Stimulated activated CD4-positive, alpha-beta T cell treated with anti-CD3 and anti-CD28 coated beads, TNF-alpha, amount 100 ng/mL, for 4 hours (primary cell): ENCODE measurements at places on chromosomes 3 and 15.

GRCh38 chr3:135927155-135927554 lies 38.4 kb upstream of the PPP2R3A start:
- no peak for DNase-seq

- no peak for DNase-seq
Observed at GRCh38 chr3:10977892-10978510, 14.5 kb upstream of the SLC6A1 start.

- DNase-seq = no peak
Observed at GRCh38 chr3:111498022-111498421, 44.0 kb upstream of the CD96 start.

DNA sequence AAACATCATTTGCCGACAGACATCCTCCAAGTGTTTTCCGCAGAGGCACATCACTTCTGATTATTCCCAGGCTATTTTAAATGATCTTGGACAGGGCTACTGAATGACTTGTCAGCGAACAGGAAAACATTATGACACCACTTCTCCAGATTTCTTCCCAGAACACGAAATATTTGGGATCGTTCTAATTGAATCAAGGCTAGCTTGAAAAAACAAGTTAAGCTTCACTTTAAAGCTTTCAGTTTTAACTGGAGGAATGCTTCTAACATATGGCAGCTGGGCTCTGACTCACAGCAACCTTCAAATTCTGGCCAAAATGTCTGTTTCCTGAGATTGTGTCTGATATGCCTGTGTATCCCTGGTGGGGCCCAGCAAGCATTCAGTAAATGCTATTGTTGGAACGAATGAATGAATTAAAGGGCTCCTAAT lies 127.0 kb upstream of the ICE2 start:
- DNase-seq = no peak

GRCh38 chr15:78345396-78346125 lies 5.4 kb downstream of the CRABP1 start:
- DNase-seq = no peak

DNA sequence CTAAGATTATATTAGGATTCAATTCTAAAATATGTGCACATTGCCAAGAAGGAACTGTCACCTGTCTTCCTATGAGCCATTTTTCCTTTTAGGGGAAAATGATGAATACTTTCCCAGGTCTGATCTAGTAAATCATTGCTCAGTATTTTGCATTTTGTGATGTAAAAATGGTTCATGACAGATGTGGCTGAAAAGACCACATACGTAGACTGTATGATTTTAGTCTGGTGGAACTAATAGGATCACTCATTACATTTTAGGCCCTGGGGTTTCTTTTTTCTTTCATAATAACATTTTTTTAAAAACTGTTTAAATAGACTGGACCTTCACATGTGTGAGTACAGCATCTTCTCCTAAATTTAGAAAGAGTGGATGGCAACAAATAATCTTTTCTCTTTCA lies 201.7 kb upstream of the MLF1 start:
- DNase-seq = no peak

DNA sequence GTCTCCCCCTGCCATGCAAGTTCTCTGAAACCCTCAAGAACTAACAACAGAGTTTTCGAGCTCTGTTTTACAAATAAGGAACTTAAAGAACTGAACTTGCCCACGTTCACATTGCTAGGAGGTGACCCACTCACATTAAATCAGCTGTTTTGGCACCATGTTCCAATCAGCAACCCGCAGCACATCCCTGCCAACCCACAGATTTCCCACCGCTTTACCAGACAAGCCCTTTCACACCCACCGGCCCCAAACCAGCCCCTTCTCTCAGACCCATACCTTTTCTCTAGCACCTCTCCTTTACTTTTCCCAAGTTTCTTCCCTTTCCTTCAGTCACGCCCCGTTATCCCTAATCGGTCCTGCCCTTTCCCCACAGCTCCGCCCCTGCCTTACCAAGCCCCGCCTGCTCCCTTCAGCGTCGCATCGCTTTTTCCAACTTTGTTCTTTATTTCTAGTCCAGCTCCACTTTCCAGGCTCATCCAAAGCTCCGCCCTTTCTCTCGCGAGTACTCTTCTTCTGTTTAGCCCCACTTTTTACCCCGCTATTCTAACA lies 804 bp upstream of the BRPF1 start:
- DNase-seq = no peak
